ENCODE measurements at places on chromosomes 6 and 20.
A peak's percentile ranks its signal among the peaks of the same experiment; 100 is the strongest.

GRCh38 chr20:58650181-58650775 lies 805 bp upstream of the STX16 start:
- peak; percentile 54 for DNase-seq

- DNase-seq: no peak
These were observed 41.7 kb downstream of the PTCHD4 start for GRCh38 chr6:48069280-48069679.

DNA sequence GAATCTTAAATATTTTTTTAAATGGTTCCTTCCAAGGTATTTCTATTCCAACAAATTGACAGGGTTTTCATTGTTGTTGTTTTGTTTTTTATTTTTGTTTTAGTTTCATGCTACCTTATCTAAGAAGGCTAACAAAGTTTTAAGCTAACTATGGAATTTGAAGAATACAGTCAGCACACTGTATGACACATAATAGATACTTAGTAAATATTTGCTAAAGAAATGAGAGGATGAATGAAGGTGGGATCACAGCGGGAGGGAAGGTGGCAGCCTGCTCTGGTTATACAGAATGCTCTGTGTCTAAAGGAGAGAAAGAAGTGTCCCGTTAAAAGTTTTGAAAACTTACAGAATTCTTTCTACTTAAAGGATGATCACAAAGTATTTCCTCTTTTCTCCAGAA lies 43.7 kb upstream of the DST start:
- no peak for DNase-seq

DNA sequence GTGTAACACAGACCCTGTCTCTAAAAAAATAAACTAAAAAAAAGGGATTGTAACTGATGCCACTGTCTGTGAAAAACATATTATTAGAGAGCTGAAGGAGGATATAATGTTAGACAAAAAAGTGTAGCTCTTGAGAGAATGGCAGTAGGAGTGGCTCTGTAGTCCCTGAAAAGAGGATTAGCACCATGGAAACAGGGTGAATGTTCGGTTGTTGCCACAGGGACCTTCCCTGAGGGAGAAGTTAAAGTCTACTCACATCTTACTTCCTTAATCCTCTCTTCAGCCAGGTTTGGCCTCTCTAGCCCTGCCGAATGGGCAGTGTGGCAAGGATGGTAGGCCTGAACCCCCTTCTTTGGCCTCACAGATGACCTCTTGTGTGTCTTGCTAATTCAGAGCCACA lies 12.1 kb downstream of the SCAND1 start:
- DNase-seq: no peak

GRCh38 chr20:732727-733126 lies 35.6 kb downstream of the SLC52A3 start:
- no peak for DNase-seq

DNA sequence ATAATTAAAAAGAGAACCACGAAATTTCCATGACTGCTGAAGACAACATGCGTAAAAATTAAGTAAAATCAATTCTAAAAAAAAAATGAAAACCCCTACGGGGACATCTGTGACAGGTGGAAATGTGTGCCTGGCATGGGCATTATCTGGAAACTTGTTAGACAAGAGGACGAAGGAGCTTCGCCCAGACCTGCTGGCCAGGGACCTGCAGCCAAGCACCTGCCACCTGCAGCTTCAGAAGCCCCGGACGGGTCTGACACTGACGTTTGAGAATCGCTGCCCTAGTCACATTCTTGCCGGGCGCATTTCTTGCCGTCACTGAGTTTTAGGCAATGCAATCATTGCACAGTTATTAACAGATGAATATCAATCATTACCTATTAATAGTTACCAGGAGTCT lies 140.3 kb downstream of the SMOC2 start:
- DNase-seq: no peak

Data from GM19239 (cell line).